CD4-positive, alpha-beta memory T cell (primary cell): ENCODE measurements at places on chromosomes 7 and 10.

DNA sequence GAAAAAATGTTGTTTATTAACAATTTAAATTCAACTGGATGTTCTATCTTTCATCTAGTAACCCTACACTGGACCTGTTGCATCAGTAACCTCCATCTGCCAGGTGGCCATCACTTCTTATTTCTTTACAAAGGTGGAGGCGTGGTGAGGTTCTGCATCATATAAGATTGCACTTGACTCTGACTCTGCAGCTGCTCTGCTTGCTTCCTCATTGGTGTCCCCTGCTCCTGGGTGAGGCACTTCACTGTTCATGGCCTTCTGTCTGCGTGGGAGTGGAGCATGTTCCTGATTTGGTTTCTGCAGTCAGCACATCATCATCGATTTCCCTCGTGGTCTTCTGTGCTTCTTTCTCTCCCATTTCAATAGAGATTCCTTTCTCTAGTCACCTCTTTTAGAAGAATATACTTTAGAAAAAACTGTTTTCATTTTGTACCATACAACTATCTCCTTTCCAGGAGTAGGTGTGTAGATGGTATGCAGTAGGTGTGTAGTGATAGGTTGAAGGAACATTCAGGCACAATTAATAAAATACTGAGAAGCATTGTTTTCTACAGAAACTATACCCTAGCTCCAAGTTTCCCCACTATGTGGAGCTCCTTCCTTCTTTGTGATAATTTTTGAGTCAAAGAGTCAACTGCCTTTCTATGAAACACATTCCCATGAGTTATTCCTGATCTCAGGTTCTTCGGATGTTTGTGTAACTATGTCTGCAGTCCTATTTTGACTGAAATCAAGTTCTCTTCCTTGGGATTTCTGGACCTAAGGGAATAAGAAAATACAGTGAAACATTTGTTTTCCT is 231.7 kb upstream of the CNTNAP2 start:
- DNase-seq: no peak

DNA sequence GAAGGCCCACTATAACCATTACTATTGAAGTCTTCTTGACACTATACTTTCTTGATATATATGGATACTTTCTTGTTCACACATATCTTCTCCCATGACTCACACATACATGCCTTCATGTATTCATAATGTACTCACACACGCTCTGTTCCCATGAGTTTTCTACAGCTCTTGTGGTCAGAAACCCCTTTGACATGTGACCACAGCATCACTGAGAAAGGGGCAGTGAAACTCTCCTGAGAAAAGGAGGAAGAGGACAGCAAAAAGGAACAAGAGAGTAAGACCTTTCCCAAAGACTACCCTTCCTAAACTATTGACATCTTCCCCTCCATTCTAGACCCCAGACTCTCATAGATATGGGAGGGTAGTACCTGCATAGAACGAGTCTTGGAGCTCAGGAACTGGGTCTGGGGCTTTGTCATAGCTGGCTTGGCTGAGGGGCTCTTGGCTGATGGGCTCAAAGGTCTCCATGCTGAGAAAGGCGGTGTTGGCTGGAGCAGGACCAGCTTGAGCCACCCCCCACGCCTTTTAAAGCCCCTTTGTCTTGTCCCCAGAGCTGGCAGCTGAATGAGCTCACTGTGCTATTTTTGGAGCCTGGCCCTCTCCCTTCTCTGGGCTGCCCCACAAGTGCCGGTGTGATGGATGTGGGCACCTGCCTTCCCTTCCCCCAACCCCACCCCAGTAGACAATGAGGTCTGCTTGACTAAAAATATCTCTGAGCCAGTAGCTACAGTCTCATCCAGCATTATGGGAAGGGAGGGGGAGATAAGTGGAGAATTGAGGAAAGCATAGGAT is 5.1 kb downstream of the SYNPO2L start:
- no peak for DNase-seq

- DNase-seq: no peak
These were observed 36.5 kb upstream of the MMD2 start for GRCh38 chr7:4995429-4995969.

DNA sequence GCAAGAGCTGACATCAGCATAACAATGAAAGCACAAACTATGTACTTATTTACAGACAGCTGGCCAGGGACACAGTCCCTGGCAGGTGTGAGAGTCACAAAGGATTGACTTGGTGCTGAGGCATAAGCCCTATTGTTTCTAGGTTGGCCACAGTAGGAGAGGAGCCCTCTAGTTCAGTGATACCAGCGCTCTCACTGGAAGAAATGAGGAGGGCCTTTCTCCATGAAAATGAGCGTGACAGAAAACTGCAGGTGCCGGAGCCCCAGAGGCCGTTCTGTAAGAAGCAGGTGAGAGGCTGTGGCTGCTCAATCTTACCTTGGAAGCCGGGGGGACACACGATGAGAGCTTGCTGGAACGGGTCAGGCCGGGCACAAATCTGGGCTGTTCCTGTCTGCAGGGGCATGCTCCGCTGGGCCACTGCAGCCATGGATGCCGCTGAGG is 90.5 kb downstream of the CLEC2L start:
- DNase-seq: no peak

- DNase-seq: peak; percentile 61
These were observed 804 bp downstream of the FRAT1 start for GRCh38 chr10:97319671-97320479.

DNA sequence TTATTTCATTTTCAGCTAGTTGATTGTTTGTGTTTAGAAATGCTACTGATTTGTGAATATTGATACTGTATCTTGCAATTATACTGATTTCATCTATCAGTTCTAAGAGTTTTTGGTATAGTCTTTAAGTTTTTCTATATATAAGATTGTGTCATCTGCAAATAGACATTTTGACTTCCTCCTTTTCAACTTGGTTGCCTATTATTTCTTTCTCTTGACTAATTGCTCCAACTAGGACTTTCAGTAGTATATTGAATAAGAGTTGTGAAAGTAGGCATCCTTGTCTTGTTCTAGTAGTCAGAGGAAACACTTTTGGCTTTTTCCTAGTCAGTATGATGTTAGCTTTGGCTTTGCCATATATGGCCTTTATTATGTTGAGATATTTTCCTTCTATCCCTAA is 20.4 kb downstream of the PHTF2 start:
- DNase-seq: no peak

- DNase-seq: no peak
These were observed 185.9 kb downstream of the MAD1L1 start for GRCh38 chr7:2046581-2047565.

- DNase-seq: no peak
These were observed 41.8 kb downstream of the MCMBP start for GRCh38 chr10:119830851-119831250.

DNA sequence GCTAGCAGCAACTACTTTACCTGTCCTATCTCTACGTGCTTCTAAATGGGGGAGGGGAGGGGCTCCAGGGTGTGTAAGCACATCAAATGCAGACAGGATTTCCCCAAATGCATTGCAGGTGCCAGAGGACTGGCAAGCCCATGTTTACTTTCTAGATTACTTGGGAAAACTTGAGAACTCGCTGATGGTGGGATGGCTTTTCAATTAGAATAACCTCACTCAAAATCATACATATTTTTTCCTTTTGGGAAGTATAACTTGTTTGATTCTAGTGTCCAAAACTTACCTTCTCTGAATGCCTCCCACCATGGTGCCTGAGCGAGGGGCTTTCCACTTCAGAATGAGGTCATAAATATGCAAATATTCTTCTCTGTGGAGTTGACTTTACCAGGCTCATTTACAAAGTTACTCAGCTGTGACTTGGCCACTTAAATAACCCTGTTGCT is 191.3 kb upstream of the RHOBTB1 start:
- no peak for DNase-seq

DNA sequence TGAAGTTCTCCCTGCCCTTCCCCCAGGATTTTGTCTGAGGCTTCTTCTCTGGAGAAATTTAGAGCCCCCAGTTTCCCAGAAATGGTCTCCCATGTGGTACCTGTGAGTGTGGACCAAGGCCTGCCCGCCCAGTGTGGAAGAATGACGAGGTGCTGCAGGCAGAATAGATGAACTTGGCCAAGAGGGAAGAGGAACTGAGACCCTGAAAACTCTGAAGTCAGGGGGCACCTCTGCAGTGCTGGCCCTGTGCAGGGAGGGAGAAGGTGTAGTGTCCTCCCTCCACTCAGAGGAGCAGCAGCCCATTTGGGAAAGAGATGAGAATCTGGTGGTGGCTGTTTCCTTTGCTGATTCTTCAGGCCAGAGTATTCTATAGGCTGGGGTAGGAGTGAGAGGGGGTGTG is 115.2 kb upstream of the PCGF5 start:
- no peak for DNase-seq

GRCh38 chr7:114789161-114789560 is 132.7 kb upstream of the MDFIC start:
- DNase-seq: no peak

- no peak for DNase-seq
These were observed 55.7 kb downstream of the RNF133 start for GRCh38 chr7:122643250-122643649.

GRCh38 chr7:33061282-33061937 is 1.2 kb downstream of the NT5C3A start:
- DNase-seq: no peak

GRCh38 chr10:62244785-62245467 is 23.7 kb downstream of the RTKN2 start:
- peak; percentile 68 for DNase-seq

DNA sequence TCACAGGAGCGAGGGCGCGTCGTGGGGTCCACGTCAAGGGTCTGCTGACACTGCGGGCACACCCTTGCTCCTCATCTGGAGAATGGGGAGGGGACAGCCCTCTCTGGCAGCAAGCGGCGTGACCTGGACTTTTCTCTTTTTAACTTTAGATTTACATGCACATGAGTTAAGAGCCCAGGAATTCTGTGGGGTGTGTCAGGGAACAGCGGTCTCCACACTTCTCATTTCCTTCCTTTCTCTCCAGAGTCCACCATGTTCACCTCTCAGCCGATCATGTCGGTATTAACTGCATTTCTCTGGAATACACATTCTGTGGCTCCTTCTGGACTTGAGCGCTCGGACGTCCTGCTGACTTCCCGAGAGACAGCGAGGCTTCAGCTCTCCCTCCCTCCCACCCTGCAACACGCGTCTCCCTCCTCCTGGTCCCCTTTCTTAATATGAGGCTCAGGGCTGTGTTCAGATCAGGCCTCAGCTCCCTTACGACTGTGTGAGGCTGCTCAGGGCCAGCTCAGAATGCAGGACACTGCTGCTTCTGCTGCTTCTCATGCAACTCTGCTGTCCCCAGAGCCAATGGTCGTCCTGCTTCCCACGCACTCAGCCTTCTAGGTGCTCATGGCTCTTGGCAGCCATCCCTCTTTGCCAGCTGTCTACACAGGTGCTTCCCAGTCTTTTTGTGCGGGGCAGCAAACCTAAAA is 261.3 kb downstream of the ELFN1 start:
- DNase-seq: no peak

DNA sequence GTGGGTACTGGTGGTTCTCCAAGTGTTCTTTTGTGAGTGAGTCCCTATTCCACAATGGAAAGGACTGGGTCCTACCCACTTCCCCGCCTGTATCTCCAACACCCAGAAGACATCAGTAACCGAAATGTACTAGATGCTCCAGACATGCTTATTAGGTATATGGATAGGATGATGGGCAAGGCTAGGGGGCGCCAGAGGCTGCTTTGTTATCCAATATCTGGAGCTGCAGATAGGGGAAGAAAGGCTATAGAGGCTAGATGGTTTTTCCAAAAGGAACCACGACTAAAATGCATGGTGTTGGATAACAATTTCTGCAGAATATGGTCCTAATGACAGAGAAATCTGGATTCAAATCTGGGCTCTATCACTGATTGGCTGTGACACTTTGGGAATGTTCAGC is 56.2 kb upstream of the TM9SF3 start:
- DNase-seq: peak; percentile 10

DNA sequence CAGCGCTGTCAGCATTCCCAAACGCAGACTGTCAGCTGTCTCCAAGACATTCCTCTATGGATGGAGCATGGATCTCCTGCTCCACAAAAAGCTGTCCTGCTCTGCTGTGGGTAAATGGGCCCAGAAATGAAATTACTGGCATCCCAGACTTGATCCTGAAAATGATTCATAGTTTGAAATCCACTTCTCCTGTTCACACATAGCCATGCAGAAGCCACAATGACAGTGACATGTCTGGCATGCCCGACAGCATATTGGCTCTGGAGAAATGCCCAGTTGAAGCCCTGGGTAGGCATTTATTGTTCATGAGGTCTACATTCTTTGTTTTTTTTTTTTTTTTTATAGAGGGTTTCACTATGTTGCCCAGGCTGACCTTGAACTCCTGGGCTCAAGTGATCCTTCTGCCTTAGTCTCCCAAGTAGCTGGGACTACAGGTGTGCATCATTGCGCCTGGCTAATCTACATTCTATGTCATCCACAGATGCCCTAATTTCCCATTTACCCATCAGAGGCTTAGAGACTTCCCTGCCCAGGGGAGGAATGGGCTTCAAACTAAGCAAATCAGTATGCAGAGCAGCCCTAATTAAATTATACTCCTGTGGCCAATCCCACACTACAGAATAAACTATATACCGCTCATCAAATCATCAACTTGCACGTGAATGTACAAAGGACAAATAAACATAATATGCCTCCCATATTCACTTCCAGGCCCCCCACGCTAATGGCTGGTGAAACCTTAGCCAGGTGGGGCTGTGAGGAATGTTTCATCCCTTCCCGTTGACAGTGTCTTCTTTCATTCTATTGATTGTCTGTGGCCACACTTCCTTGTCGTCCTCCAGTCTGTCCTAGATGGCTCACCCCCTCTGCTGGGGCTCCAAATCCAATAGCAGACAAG is 61.8 kb upstream of the EEPD1 start:
- DNase-seq: no peak

- DNase-seq: no peak
These were observed 569.5 kb upstream of the LRRN3 start for GRCh38 chr7:110521357-110521911.
